A549 (cell line): ENCODE measurements at places on chromosomes 2 and 18. TPM values are rescaled to one million over a fixed set of nuclear protein-coding genes. Genes with fewer than 3 reads are reported as not detected.

DNA sequence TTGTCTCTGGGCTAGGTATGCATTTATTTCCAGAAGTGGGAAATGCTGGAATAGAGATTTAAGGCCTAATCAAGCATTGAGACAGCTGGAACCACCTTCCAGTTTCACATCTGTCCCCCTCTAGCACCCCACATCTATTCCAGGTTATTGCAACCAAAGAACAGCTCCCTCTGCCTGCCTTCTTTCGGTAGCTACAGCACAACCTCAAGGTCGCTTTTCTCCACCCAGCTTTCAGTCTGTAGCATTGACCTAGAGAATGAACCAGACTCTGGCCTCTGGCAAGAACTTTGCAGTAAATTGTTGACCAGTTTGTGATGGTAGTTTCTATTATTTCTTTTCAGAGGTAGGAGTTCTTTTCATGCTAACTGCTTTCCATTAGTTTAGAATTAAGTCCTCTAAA is 484.2 kb downstream of the DLGAP1 start:
- DNase-seq: no peak

LIMS4 gene
- 0.09 to 0.17 TPM (median 0.14 TPM) in 3 replicates for polyA plus RNA-seq

DNA sequence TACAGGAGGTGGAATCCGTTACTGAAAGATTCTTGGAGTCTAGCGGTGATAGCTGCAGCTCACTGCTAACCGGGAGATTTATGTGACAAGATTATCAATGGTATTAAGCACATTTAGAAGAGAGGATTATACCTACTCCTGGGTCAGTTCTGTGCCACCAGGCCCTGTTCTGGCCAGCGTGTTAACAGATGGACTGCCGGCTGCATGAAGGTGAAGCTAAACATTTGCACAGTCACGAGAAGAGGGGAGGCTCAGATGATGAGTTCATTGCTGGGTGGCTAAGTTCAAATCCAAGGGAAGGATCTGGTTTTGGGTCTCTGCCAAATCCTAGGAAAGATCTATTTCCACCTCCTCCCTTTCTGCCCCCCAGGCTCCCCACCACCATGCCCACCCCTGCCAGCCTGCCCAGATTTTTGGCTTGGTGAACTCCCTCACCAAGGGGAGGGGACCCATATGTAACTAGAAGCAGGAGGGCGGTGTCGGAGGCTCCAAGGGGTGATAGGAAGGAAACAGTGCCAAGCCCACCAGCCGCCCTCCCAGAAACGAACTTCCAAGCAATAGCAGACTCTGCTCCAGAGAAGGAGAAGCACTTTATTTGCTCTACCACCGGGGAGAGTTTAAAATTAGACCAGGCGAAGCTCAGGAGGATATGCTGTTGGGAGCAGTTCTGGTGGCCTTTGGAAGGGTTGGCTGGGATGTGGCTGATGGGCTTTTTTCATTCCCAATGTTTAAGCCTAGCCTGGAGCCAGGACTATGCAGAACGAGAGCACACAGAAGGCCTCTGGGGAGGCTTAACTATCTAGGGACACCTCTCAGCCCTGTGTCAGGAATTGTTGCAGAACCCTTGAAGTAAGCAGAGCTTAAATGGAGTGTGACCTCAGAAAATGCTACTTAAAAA is 200.5 kb downstream of the KLHL29 start:
- DNase-seq: no peak

IL1F10 gene
- polyA plus RNA-seq: not detected in 3 replicates

DNA sequence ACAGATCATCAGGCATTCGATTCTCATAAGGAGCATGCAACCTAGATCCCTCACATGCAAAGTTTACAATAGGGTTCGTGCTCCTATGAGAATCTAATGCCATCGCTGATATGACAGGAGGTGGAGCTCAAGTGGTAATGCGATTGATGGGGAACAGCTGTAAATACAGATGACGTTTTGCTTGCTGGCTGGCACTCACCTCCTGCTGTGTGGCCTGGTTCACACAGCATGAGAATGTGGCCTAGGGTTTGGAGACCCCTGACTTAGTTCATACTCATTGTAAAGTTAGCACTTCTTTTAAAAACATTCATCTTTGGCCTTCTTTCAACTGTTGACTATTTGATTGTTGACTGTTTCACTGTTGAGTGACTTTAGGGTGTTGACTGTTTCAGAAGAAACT is 8.7 kb upstream of the CHMP1B start:
- no peak for DNase-seq

DNA sequence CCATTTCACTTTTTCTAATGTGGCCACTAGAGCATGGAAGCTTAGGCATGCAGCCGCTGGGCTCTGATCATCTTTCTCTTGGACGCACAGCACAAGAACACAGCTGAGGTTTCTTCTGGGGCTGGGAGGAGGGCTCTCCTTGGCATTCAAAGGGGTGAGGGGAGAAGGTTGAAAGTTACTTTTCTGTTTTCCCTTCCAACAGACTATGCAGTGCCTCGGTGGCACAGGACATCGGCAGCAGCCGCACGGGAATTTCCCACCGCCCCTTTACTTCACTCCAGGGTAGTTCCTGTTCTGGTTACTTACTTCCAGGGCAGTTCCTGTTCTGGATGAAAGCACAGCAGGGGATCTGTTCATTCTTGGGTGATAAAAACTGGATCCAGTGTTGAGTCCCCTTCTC is 18.9 kb upstream of the MAL start:
- no peak for DNase-seq

DNA sequence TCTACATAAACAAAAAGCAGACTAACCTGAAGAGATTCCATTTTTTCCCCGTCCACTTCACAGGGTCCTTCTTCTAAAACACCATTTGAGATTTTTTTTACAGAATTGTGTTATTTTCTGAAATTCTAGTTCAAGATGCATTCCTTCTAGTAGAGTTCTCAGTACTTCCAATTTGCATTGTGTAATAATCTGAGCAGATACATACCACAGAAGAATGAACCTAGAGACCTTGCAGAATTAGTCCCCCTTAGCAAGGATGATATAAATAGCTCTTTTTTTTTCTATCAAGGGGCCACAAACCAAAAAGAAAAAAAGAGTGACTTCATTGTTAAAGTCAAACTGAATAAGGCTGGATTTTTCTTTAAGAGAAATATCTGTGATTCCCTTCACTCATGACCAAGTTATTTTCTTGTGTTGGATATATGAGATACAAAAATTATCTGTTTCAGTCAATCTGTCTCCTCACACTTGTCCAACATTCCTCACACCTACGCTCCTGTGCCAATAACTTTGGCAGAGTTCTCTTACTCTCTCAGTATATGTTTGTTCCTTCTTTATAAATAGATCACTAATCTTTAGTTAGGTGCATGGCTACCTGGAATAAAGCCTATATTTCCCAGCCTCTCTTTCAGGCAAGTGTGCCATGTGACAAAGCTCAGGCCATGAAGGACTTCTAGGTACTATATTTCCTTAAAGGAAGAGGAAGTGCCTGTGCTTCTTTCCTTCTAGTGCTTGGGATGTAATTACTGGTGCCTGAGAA is 183.5 kb downstream of the ZNF385B start:
- no peak for DNase-seq
